ENCODE measurements at places on chromosomes 2 and 18.

- no peak overlapping the region for H3K27ac ChIP-seq
- no peaks in the 10 kb centered on the region for H3K27me3 ChIP-seq
- H3K36me3 ChIP-seq, result no peaks in the 10 kb centered on the region
- no peak for DNase-seq
- no peak overlapping the region for H3K4me3 ChIP-seq
Observed at GRCh38 chr2:190404487-190404886, 3.7 kb upstream of the MFSD6 start.

GRCh38 chr18:76448256-76449110 is 46.6 kb downstream of the ZNF516 start:
- peaks cover 2% of the 10 kb centered on the region for H3K4me1 ChIP-seq
- no peak overlapping the region for H3K27ac ChIP-seq
- no peaks in the 10 kb centered on the region for H3K36me3 ChIP-seq
- DNase-seq, result no peak

DNA sequence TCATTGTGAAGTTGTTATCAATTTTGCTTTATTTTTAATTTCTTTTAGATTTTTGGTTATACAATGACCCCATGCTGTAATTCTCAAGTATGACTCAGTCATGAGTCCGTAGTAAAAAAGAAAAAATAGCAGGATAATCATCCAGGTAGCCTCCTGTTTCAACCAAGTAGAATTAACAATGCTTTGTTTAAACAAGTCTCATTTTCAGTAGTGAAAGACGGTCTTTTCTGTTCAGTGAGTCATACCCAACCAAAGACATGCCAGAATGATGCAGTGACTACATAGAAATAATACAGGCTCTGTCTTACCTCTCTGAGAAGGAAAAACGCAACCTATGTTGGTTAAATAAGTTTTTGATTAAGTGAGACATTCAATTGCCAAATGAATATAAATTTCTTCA is 67.8 kb upstream of the DSC1 start:
- DNase-seq, result no peak
- H3K36me3 ChIP-seq, result no peaks in the 10 kb centered on the region
- no peaks in the 10 kb centered on the region for H3K27me3 ChIP-seq

DNA sequence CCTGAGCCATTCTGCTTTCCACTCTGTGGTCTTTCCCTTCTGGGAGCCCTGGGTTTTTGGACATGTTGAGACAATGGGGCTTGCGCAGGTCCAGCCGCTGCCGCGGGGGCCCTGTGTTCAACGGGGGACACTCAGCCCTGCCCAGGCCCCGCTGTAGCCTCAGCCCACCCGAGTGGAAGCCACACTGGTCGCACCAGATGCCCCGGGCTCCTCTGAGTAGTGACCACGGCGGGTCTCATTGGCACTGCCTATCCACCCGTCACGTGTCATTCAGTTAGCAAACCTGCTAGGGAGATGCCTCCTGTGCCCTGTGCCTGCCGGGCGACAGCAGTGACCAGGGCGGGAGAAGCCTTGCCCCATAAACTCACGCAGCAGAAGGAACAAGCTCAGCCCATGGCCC is 19.1 kb downstream of the D2HGDH start:
- no peak overlapping the region for H3K4me3 ChIP-seq
- H3K27ac ChIP-seq, result no peak overlapping the region
- peaks cover 36% of the 10 kb centered on the region for H3K36me3 ChIP-seq
- DNase-seq, result no peak
- no peaks in the 10 kb centered on the region for H3K4me1 ChIP-seq

GRCh38 chr18:36428431-36429029 is 131.0 kb downstream of the FHOD3 start:
- H3K4me3 ChIP-seq, result no peak overlapping the region
- no peaks in the 10 kb centered on the region for H3K36me3 ChIP-seq
- DNase-seq, result no peak
- H3K4me1 ChIP-seq, result no peaks in the 10 kb centered on the region
- H3K27me3 ChIP-seq, result no peaks in the 10 kb centered on the region

DNA sequence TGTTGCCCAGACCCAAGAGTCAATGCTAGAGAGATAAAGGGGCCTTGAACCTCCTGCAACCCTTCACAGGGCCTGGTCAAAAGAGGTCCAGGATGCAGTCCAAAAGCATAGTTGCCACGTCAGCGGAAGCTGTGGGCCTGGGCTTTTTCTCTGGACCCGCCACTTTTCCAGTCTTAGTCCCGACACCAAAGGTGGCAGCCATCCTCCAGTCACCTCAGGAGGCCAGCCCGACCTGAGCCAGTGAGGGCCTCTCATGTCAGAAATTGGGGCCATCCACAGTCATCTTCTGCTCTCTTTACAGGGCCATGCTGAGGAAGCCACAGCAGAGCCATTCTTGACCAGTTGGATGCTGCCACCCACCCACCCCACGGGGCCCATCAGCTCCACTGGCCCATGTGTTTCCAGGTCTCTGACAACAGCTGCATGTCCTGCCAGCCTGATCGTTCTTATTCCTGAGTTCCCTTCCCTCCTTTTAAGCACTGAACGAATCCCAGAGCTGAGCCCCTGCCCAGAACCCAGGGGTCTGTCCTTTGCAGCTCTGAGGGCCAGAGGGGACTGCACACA is 34.1 kb upstream of the KLHL29 start:
- no peak for DNase-seq
- no peaks in the 10 kb centered on the region for H3K4me1 ChIP-seq
- no peak overlapping the region for H3K4me3 ChIP-seq
- H3K27ac ChIP-seq, result no peak overlapping the region
- no peaks in the 10 kb centered on the region for H3K36me3 ChIP-seq
- H3K27me3 ChIP-seq, result no peaks in the 10 kb centered on the region

All from H9 (cell line).